ENCODE measurements at places on chromosomes 1 and 21.

GRCh38 chr1:115364780-115365155 is 26.7 kb upstream of the NGF start:
- no peak for DNase-seq

- DNase-seq = no peak
Observed at GRCh38 chr21:42746593-42747275, 93.3 kb downstream of the PDE9A start.

DNA sequence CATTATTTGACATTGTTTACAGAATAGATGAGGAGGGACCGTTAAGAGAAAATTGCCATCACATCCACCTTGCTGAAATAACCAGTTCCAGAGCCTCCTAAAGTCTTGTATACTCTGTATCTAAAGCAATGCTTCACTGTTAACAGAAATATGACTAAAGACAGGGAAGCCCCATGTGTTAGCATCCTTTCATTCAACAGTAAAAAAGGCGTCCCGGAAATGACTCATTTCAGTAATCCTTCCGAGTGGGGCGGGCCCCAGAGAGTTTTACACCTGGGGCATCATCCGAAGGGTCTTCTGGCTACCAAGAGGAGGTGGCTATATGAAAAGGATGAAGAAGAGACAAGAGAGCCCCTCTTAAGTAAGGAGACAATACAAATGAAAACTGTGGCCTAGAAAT is 227.2 kb downstream of the SLC45A1 start:
- peak; percentile 34 for DNase-seq

DNA sequence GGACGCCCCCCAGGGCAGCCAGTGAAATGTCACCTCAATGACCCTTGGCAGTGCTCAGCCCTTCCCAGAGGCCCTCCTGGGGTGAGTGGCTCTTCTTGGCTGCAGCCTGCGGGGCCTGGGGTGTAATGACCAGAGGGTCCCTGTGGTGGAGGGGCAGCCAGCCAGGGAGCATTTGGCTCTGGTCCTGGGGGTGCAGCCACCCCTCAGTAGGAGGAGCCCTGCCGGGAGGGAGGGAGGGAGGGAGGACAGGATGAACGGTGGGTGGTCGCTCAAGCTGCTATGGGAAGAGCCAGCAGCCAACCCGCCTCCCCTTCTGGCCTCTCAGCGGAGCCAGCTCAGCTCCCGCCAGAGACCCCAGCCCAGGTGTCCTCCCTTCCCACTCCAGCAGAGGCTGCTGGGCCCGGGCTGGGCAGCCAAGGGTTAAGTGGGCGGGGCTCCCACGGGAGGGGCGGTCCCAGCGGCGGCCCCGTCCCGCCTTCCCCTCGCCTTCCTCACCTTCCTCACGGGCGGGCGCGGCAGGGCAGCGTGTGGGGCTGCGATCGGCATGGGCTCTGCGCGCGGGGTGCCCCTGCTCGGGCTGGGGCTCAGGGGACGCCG is 9.0 kb upstream of the PLCH2 start:
- DNase-seq = peak; percentile 10

DNA sequence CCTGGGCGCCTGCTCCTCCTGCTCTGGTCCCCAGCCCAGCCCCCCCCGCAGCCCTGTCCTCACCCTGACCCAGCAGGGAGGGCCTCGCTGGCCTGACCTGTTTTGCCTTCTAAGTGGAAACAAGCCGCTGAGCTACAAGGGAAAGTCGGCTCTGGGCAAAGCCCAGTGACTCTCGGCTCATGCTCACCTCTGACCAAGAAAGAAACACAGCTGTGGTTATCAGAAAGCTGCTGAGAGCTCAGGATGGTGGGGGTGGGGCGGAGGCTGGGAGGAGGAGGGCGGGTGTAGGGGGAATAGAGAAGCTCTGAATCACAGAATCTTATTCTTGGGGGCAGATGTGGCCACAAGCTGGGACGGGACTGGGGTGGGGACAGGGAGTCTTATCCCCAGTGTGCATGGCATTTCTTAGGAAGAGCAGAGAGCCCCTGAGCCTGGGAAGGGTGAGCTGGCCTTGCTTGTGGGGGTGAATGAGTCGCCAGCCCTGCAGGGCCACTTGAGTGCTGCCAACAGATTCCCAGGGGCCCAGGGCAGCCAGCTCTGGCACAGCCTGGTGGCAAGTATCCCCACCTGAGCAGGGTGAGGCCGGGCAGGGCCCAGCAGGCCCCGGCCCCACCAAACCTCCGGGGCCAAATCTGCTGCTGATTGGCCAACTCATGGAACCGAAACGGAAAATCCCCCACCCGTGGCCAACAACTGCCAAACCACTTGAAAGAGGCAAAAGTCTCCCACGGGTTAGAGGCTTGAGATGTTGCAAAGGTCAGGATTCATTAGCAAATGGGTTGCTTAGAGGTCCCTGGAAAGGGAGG is 120.6 kb downstream of the SPSB1 start:
- peak; percentile 79 for DNase-seq

GRCh38 chr1:54428837-54429518 is 22.8 kb upstream of the SSBP3 start:
- no peak for DNase-seq

GRCh38 chr1:32939655-32940371 is 24.8 kb downstream of the RNF19B start:
- no peak for DNase-seq

- DNase-seq = no peak
Observed at GRCh38 chr1:153415850-153416570, at the start of gene S100A7A. Gene S100A7A, plus strand, starts transcription at chr1:153416520. Its CDS starts 1,563 bp downstream, at chr1:153418083.

- DNase-seq = no peak
Observed at GRCh38 chr1:209045331-209046057, 538.0 kb upstream of the CAMK1G start.

GRCh38 chr1:242877229-242877628 is 352.7 kb upstream of the PLD5 start:
- DNase-seq = no peak

GRCh38 chr21:44260066-44260465 is 1.6 kb downstream of the DNMT3L start:
- DNase-seq = no peak

DNA sequence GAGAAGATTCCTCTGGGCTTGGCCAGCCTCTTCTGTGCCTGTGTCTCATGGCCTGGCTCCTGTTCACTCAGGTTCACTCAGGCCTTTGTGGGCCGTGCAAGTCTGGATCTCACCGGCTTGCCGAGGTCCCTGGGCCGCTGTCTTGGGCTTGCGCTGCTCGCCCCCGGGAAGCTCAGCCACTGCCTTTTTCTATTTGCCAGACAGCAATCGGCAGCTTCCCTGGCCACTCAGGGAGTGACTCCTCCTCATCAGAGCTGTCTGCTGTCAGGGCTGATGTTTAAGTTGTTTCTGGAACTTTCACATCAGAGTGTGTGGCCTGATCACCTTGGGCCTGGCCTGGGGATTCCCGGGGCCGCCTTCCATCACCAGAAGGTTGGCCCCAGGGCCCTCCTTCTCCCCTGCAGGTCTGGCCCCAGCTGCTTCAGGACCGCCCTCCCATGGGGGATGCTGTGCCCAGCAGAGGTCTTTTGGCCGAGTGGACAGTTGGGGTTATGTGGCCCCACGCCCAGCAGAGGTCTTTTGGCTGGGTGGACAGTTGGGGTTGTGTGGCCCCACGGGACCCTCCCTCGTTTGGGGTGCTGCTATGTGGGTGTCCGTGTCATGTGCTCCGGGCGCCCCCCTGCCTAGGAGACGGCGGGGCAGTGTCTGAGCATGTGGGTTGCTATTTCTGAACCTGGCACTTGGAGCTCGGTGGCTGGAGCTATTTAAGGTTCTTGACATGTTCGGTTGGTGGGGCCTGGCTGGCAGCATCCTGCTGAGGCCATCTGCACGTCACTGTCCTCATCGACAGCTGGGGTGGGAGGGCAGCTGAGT is 12.5 kb downstream of the SLX9 start:
- DNase-seq = no peak

GRCh38 chr1:77831566-77831965 is 52.1 kb downstream of the MIGA1 start:
- no peak for DNase-seq

DNA sequence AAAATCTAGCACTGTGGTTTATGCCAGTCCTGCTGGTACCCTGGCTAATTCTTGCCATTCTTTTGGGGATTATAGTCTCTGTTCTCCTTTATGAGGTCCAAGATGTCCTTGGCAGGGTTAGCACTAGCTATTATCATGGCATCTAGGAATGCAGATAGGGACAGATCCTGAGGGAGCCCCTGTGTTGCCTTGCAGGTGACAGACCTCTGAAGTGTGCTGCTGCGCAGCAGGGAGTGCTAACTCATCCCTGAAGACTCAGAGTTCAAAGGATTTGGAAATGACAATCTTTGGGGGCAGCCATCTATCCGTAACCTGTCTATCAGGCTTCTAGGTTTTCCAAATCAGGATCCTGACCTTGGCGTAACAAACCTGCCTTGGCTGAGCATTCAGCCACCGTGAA is 16.3 kb downstream of the ZFYVE9 start:
- no peak for DNase-seq

DNA sequence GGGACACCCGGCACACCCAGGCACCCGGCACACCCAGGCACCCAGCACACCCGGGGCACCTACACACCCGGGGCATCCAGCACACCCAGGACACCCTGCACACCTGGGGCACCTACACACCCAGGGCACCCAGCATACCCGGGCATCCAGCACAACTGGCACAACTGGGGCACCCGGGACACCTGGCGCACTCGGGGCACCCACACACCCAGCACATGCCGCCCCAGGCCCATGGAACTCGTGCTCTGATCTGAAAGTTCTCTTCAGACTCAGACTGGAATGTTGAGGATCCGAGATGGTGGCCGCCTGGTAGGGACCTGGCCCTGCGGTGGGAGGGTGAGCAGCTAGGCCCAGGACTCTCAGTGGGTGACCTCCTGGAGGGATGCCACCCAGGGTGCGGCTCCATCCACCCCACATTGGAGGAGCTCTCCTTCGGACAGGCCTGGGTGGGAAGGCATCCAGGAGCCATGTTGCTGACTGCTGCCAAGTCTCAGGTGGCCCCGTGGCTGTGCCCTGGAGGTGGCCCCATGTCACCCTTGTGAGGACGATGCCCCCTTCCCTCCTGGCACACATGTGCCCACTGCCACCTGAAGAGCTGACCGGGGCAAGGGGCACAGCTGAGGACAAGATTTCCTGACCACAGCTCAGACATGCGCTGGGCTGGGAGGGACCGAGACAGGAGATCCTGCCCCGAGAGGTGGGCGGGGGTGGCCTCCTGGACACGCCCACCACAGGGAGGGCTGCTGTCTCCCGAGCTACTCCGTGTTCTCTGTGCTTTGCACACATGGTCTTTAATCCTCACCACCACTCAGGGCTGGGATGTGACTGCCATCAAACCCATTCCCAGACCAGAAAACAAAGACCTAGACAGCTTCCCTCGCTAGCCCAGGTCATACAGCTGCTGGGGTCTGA is 37.0 kb downstream of the UBE2G2 start:
- DNase-seq = no peak

DNA sequence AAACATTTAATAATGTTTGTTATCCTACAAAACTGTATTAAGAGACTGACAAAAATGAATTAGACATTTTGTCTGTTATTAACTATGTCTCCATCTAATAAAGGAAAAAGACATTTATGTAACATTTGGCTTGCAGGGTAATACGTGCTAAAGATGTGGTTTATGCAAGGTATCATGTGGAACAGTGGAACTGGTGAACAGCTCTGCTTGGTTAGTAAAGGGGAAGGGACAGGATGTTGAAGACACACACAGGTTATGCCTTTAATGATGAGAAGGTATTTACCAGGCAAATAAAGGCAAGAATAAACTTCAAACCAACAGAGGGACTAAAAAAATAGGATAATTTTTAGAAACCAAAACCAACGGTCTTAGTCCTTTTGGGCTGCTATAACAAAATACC is 93.1 kb downstream of the UCHL5 start:
- DNase-seq = no peak

GRCh38 chr1:82946096-82946605 is 1052.8 kb downstream of the TTLL7 start:
- DNase-seq = no peak

DNA sequence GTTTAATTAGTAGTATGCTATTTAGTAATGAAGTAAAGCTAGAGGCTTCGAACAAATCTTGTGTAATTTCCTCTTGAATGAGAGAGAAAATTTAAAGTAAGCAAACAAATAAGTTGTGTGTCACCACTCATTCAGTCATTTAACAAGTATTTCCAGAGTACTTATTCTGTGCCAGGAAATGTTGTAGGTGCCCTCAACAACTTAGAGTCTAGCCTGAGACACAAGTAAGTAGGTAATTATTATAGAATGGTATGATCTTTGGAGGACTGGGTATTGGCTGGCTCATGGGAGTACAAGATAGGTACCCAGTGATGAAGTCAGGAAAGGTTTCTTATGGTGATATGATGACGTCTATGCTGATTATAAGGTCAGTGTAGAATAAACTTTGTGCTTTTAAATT is 17.4 kb upstream of the METTL18 start:
- DNase-seq = no peak

- DNase-seq = no peak
Observed at GRCh38 chr1:162248854-162249535, 127.7 kb downstream of the SPATA46 start.

- DNase-seq = no peak
Observed at GRCh38 chr1:183215076-183215720, 29.1 kb downstream of the LAMC2 start.

GRCh38 chr1:16260814-16261213 is 23.8 kb upstream of the CPLANE2 start:
- DNase-seq = no peak

Data from stimulated activated naive CD4-positive, alpha-beta T cell treated with Interleukin-2 at 50 U/mL for 16 hours (primary cell).